CD14-positive monocyte (primary cell): ENCODE measurements at places on chromosomes 2 and 18.

DNA sequence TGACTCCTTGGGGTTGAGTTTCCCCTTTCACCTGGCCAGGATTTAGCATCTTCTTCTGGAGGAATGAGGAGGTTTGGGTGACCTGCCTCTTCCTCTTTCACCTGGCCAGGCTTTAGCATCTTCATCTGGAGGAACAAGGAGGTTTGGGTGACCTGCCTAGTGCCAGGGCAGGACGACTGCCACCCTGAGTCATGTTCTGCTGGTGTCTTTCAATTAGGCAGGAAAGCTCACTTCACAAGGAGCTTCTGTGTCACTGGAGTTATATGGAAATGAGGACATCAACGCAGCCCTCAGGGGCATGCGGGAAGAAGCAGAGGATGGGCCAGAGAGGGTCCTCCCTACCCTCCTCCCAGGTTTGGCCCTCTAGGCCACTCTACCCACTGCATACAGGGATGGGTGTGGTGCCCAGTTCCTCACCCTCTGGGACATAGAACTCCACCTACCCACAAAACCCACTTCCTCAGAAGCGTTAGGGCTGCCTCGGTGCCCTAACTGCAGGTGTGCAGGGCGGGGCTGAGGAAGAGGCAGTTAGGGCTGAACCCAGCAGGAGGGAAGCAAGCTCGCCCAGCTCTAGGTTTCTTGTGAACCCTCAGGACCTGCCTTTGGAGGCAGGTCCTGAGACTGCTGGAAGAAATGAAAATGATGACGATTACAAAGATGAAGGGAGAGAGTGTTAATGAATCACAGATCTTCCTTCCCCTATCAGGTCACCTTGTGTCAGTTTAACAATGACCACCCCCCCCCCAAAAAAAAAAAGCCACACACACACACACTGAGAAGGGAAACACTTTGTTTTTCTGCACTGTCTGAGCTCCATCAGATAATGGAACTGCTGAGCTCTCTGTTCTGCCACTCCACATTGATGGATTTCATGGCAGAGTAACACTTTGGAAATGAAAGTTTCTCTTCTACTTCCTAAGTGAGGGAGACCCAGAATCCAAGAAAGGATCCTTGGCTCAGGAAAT, 71.0 kb downstream of the ARL4C start:
- peak; percentile 72 for DNase-seq

- DNase-seq: peak; percentile 88
These were observed 97.8 kb downstream of the HDAC4 start for GRCh38 chr2:239302808-239303557.

DNA sequence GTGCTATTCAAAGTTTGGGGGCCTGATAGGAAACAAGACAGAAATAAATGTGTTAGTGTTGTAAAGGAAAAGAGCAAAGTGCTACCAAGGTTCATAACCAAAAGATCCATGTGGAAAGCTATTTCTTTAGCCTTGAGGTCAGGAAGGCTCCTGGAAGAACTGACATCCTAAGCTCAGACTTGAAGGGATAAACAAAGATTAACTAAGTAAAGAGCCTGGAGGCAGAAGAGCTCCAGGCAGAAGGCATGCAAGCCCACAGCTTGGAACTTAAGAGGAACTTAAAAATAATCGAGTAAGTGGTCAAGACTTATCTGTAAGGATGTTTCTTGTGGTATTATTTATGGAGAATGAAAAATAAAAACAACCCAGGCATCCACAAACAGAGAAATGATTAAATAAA, 245.0 kb upstream of the MGAT5 start:
- no peak for DNase-seq

- DNase-seq: no peak
These were observed 1.3 kb upstream of the EIF2AK3 start for GRCh38 chr2:88628571-88628939.

DNA sequence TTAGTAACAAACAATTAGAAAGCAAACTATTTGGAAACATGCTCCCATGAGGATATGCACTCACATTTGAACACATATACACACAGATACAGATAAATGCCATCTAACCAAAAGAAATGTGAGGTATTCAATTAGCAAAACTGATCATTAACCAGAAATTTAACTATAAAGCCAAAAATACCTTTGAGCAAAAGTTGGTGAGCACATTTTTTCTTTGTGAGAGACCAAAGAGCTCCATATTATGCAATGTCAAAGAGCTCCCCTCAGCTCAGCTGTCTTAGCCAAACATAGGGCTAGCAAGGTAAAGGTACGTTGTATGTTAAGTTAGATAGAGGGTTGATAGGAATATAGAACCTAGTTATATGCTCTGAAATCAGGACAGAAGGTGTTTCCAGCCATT, 43.8 kb downstream of the CYBRD1 start:
- DNase-seq: no peak

- no peak for DNase-seq
These were observed 52.3 kb downstream of the TDRD15 start for GRCh38 chr2:21175895-21176646.

DNA sequence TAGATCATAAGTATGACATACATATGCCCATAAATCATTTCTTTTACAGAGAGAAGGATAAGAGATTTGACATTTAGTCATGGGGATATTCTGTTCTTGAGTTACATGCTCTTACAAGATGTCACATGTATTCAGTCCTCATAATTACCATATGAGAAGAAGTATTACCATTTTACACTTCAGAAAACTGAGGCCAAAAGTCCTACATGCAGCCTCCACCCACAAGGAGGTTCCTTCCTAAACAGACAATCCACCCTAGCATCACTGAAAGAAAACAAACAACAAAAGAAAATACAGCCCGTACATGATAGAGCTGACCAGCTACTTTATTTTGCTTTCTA, 335.1 kb downstream of the SETBP1 start:
- no peak for DNase-seq

DNA sequence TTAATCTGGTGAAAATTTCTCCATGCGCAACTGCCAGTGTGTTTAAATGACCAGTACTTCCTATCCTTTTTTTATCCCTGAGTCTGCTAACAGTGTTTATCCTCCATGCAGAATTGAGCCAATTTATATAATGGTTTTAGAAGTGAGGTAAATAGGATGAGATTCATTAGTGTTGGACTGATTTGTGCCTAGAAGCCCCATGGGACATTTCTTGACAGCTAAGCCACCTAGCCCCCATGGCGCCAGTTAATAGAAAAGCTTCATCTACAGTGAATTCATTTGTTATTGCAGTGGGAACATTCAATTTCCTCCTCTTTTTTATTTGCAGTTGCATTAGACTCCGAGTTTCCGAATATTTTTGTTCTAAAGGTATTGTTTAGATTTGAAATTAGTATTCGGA, 175.6 kb downstream of the ARL6IP6 start:
- no peak for DNase-seq

- no peak for DNase-seq
These were observed 60.5 kb downstream of the KLHL29 start for GRCh38 chr2:23445450-23445868.

GRCh38 chr2:19786408-19787058, 115.2 kb downstream of the TTC32 start:
- peak; percentile 57 for DNase-seq

DNA sequence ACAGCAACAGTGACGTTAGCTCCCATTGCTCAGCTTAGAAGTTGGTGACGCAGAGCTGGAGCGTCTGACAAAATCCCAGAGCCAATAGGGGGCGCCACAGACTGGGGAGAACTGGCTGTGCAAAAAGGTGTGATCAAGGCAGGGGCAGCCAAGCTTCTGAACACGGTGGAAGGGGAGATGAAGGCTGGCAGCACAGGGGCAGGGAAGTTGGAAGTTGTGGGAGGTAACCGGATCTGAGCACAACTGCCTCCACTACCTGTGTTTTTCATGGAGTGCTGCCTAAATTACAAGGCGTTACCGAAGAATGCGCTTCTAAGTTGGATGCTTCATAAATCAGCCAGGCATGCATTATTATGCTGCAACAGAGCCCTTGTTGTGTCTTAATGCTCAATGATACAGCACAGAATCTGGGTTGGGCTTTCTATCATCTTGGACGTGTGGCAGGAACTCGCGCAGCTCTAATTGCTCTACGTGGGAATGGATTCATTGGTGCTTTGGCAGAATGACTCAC, 370.0 kb downstream of the SLC4A3 start:
- DNase-seq: no peak

GRCh38 chr2:238094438-238095022, 5.6 kb upstream of the ESPNL start:
- DNase-seq: no peak

DNA sequence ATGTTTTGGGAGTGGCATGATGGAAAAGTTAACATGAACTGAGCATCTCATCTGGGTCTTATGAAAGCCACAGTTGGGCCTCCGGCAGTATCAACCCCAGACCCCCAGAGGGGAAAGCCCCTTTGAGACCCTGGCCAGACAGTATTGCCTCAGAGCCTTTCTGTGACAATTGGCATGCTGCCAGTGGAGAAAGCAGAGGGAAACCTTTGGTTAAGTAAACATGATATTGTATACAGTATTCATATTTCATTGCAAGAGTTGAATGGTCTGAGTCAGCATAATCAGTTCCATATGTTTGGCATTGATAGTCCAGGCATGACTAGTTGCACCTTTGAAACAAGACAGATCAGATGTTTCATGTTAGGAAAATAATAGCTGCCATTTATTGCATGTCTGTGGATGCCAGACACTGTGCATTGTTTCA, 20.0 kb downstream of the MERTK start:
- no peak for DNase-seq

DNA sequence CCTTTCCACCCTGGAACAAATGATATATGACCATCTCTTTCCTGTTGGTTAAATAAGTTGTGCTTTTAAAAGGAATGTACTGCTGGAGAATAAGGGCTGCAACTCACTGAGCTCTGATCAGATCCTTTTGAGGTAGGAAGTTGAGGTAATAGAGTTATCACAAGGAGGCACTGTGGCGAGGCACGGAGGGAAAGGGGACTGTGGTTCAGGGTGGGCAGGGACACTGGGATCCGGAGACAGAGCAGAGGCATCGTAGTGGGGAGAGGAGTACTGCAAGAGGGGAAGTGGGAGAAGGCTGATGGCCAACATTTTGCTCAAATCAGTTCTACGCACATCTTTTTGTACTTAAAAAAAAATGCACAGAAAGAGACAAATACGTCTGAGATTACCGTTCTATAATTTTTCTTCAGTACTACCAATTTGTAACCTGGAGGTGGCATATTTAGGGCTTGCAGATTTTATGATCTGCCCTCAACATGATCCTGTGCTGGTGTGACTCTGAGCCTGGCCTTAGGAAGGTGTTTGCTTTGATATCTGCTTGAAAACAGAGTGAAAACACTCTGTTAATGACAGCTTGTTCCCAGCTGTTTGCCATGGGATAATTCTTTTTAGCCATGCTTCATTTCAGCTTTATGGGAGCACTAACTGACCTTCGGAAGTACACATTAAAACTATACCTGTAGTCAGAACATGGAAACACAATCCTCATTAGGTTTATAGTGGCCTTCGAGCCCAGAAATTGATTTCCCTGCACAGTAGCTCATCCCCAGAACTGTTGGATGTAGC, 168.1 kb downstream of the KCNE4 start:
- no peak for DNase-seq

- DNase-seq: no peak
These were observed 33.1 kb upstream of the STON1 start for GRCh38 chr2:48496849-48497248.

DNA sequence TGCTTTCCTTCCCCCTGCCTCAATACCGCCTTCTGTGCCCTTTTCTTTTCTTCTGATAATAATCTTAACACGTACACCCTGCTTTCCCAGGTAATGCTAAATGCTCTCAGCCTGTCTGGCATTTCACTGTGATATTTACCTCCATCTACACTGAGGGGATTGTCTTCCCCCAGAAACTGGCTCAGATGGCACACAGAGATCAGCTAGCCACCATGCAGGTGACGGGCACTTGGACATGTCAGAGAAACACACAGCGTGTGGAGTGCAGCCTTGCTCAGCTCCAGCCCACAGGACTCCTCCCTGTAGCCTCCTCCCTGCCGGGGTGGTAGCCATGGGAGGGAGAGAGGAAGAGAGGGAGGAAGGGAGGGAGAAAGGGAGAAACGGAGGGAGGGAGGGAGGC, 131.2 kb downstream of the EIPR1 start:
- no peak for DNase-seq

DNA sequence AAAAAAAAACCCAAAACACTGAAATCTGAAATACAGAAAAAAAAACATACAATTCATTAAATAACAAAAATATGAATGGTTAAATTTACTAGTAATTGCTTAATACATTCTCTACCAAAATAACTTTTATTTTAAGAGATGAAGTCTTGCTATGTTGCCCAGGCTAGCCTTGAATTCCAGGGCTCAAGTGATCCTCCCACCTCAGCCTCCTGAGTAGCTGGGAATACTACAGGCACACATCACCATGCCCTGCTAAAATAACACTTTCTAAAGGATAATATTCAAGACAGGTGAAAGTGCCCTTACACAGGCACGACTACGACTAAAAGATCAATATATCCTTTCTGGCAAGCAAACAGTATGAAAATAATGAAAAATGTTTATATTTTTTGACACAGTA, 9.5 kb downstream of the USP34 start:
- no peak for DNase-seq

DNA sequence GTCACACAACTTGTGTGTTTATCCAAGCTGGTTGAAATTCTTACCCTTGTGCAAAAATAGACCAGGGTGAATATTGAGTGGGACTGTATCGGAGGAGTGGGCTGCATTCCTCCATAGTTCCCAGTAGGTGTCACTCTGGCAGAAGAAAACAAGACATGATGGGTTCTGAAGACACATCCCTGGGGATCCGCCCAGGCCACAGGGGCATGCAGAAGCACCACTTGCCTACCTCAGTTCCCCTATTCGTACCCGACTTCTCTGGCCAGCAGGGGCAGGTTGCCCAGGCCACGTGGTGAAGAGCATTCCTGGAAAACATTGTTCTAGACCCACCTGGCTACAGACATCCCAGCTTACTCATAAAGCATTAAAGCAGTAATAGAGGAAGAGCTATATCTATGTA, 168.2 kb downstream of the FAM210A start:
- DNase-seq: peak; percentile 59

GRCh38 chr18:25314151-25314837, 37.7 kb downstream of the ZNF521 start:
- DNase-seq: no peak

DNA sequence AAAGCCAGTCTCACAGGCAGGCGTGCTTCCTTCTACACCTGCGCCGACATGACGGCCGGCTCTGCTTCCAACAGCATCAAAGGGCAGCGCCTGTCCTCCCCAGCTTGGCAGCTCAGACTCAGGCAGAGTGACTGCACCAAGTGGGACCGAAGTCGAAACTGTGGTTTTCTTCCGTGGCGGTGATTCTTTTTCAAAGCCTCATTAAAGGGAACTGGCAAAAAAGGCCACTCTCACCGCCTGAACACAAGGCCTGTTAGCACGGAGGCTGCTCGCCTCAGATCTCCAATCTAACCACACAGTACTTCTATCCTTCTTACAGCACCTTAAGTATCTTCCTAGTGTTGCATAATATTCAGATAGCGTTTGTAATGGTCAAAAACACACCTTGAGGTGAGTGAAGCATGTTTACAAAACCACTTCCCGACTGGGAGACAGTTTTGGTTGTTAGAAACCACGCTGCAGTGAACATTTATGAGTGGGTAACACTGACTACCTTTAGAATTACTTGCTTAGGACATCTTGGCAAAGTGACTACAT, 236.4 kb downstream of the HDAC4 start:
- no peak for DNase-seq
